ENCODE measurements at places on chromosomes 4 and X.

DNA sequence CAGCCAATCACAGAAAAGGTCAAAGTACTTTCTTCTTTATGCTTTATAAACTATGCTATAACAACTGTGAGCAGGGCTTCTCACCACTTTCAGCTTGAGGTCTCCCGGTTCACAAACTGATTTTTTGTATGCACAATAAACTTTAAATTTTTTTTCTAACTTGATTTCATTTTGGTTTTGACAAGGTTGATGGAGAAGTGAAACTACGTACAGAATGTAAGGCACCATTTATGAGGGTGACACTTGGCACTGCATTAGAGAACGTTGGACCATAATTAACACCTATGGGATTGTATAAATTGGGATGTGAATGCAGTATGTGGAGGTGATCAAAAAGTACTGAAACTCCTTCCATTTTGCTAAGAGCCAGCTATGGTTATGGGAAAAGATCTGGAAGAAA, 857.9 kb upstream of the HTR2C start:
- DNase-seq = no peak

GRCh38 chrX:107684956-107685385, 56.7 kb downstream of the PRPS1 start:
- DNase-seq = peak; percentile 97

DNA sequence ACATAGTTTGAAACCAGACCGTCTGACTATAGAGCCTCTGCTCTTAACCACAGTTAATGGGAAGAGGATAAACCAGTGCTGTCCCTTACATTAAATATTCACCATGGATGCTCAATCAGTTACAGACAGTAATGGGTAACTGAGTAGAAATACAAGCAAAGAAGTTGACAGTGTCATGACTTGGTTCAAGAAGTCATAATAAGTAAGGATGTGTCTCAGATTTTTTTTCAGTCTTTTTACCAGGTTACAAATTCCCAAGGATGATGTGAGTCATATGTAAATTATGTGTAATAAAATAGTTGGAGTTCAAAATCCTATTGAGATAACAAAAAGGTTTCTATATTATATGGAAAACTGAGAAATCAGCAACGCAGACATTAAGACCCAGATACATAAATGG, 31.1 kb downstream of the ZCCHC4 start:
- DNase-seq = no peak

GRCh38 chrX:108468486-108468885, 28.8 kb downstream of the COL4A5 start:
- no peak for DNase-seq

DNA sequence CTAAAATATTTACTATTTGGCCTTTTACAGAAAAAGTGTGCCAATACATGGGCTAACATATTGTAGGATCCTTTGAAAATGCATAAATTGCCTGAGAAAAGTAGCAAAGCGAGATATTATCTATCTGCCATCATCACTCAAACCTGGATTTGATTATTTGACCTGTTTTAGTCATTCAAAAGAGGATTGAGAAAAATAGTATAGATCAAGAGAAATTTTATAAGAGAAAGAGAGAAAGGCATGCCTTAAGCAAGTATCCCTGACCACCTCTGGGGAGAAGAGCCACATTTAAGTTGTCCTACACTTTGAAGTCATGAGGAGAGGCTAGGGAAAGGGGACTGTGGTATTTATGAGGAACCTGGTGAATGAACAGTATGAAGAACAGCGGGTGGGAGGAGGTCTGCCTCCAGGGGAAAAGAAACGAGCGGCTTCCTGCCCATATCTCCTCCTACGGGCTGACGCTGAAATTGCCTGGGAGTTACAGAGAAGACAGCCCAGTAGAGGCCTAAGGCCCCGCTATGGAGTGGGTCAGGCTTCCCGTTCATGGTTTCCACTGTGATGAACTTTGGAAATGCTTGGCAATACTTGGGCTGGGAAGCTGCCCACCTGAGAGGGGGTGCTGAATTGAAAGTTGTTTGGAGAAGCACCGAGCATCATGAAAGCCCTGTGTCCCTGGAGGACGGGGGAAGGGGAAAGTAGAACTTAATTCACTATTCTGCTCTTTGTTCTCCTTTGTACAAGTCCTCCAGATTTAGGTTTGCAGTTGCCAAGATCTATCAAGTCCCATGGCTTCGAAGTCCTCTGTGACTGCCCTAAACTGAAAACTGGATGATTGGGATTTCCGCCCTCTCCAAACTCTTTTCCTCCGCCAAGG, 106.9 kb upstream of the ACSL4 start:
- peak; percentile 86 for DNase-seq

DNA sequence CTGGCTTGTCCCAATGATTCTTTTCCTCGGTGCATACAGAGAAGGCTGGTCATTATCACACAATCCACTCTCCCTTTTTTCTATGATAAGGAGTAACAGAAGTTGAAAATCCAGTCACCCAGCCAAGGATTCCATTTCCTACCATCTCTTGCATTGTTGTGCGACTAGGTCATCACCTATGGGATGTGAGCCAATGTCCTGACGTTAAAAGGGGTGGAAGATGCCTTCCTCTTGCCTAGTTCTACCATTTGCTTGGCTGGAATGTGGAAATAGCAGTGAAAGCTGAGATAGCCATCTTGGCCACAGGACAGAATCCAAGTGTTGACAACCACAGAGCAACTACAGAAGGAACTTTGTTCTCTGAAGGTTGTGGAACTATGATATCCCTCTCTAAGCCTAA, 132.2 kb upstream of the KIT start:
- DNase-seq = no peak

GRCh38 chrX:12973561-12974304, 1.2 kb upstream of the TMSB4X start:
- peak; percentile 66 for DNase-seq

- no peak for DNase-seq
Measured at GRCh38 chrX:112888916-112889315, 48.3 kb upstream of the AMOT start.

- no peak for DNase-seq
Measured at GRCh38 chr4:106062452-106062875, 167.2 kb downstream of the NPNT start.

DNA sequence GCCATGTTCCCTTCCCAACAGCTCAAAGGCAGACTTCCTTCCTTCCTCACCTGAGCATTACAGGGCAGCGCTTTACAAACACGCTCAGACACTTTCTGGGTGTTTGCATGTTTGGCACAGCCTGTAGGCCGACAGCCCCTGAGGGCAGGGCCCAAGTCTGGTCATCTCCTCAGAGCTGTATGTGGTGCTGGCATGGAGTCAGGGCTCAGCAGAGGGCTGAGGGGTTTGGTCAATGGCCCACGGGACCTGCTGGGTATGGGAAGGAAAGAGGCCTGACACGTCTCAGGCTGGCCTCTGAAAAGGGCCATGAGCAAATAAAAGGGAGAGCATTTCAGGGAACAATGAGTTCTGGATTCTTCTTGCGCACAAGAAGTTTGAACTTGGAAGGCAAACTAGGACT, 73.8 kb upstream of the MAP3K15 start:
- DNase-seq = no peak

GRCh38 chrX:20623448-20623847, 356.7 kb upstream of the RPS6KA3 start:
- DNase-seq = no peak

GRCh38 chr4:53744446-53745160, 153.3 kb upstream of the LNX1 start:
- no peak for DNase-seq

DNA sequence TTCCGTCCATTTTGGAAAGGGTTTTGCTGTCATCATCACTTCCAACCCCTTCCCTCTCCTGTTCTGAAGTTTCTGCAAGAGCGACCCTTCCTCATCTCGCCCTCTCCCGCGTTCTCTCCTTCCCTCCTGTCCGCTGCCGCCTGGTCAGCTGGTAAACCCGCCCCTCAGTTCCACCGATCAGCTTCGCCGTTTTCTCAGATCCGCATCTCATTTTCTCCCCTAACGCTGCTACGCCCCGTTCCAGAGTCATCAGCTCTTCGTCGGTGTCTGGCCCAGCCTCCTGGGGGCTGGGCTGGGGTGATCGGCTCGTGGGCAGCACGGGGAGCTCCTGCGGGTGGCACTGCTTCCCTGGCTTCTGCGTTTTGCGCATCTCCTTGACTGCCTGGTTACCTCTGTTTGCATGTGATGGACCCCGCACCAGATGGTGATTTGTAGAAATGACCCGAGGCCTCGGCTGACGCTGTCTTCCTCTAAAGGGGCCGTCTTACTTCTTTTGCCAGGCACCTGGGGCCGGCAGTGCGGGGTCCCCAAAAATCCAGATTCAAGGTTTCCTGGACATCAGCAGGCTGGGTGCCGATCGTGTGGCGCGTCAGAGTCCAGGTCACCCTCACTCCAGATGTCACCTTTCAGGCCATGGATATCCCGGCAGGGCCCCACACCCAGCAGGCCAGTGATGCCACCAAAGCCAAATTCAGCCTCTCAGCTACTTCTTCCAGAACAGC, 13.4 kb downstream of the CTBP1 start:
- DNase-seq = no peak

GRCh38 chrX:155022585-155022984, at the start of gene F8:
TSS of gene F8 (minus strand) at chrX:155022723. CDS start at chrX:155022552, 171 bp downstream.
- no peak for DNase-seq

- no peak for DNase-seq
Measured at GRCh38 chrX:70039758-70040157, 10.0 kb downstream of the AWAT2 start.

- DNase-seq = peak; percentile 93
Measured at GRCh38 chr4:83217721-83218522, 66.7 kb downstream of the COQ2 start.

DNA sequence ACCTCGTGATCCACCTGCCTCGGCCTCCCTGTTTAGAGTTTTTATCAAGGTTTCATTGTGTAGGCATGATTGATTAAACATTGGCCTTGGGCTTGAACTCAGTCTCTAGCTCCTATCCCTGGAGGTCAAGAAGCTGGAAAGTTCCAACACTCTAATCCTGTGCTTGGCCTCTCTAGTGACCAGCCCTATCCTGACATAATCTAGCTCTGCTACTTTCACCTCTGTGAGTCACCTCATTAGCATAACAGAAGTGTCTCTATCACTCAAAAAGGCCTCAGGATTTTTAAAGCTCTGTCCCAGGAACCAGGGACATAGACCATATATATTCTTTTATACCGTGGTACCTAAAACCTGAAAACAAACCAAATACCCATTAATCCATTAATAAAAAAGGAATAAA, 377.5 kb downstream of the CENPC start:
- DNase-seq = no peak

GRCh38 chr4:80655662-80656061, 320.1 kb downstream of the CFAP299 start:
- DNase-seq = no peak

DNA sequence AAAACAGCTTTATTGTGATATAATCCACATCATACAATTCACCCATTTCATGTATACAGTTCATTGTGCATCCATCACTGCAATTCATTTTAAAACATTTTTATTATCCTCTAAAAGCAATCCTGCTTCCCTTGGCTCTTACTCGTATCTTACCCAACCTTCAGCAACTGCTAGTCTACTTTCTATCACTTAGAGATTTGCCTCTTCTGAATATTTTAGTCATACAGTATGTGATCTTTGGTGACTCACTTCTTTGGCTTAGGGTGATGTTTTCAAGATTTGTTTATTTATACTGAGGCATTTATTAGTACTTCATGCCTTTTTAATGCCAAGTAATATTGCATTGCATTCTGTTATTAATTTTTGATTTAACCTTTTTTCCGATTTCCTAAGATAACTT, 15.0 kb upstream of the MSMO1 start:
- no peak for DNase-seq

GRCh38 chr4:174658246-174658645, 136.0 kb upstream of the HPGD start:
- no peak for DNase-seq

GRCh38 chrX:40538406-40538805, 42.4 kb upstream of the ATP6AP2 start:
- peak; percentile 4 for DNase-seq

DNA sequence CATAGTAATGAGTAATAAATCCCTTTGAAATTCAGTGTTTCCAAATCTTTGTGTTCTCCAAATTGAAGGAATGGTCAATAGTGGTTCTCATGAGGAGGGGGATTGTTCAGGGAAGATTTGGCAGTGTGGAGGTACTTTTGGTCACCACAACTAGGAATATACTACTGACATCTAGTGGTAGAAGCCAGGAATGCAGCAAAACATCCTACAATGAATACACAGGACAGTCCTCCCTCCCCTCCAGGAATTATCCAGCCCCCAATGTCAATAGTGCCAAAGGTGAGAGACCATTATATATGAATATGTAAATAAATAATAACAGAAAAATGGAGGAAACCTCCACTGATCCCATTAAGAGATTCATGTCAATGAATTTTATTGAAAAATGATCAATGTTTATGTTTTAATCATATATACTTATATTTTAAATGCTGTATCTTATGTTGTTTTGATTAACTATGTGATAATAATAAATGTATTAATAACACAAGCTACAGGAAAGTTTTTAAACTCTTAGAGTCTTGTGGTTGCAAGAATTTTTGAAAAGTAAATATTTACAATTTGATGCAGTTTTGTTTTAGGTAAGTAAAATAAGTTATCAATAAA, 14.4 kb upstream of the FAM9A start:
- peak; percentile 53 for DNase-seq

DNA sequence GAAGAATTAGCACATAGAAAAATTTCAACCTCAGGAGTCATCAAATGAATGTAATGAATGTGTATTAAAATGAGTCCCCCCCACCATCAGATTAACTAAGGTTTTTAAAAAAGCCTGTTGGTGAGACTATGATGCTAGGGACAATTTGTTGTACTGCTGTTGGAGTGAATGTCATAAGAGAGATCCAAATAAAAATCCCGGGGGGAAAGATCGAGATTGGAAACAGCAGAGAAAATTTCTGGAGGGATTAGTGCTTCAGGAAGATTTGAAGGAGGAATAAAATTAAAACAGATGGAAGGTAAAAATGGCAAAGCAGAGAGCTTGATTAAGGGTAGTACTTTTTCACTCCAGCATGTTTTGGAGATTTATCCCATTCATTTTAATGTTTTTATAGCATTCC, 25.9 kb upstream of the SFRP2 start:
- DNase-seq = no peak

DNA sequence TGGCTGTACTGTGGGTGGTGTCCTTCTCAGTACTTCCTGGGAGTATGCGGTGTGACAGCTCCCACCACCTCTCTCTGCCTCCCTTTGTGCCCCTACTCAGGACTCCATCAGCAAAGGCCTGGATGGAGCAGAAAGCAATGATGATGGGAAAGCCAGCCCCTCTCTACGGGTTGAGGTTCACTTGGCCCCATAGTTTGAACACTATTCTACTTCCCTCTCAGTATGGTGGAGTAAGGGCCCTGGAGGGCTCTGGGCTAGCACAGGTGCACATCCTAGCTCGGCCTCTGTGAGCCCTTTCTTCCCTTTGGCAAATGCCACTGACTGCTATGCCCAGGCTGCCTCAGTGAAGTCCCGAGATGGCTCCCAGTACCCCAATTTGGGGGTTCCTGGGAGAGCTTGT, 31.0 kb downstream of the PRPS1 start:
- DNase-seq = no peak

DNA sequence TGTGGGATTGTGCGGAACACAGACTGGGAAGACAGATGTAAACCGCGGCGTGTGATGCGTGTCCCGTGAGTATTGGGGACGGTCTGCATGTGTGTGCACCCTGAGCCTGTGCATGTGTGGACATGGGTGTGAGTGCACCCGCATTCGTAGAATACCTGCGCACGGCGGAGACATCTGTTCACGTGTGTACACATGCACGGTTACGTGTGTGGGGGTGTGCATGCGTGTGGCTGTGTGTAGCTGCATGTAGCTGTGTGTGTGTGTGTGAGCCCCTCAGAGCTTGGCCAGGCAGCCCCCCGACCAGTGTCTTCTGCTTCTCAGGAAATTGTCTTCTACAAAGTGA, 19.6 kb downstream of the ATP5ME start:
- no peak for DNase-seq

GRCh38 chrX:30577362-30577991, at the start of gene TASL:
TSS of gene TASL (minus strand) at chrX:30577766. CDS start at chrX:30560355, 17,411 bp downstream.
- DNase-seq = peak; percentile 92

GRCh38 chrX:103530545-103530944, 11.3 kb upstream of the RAB40A start:
- no peak for DNase-seq
